ENCODE measurements at places on chromosomes 1 and 21.

- DNase-seq: peak; percentile 27
Measured at GRCh38 chr1:233304489-233305102, 9.1 kb upstream of the PCNX2 start.

DNA sequence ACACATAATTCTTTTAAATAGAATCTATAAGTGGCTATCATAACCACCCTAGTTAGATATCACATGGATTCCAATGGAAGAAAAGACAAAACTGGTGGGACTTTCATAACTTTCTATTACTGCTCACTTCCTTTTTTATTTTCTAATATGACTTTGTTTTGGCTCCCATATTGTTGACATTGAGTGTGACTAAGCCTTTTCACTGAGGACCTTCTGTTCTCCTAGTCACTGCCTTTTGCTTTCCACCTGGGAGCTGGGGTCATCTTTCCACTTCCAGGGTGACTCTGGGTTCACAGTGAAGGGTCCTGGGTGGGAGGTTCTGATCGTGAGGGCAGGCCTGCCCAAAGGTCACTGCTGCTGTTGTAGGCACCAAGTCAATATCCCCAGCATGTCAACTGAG lies 275.8 kb downstream of the TGFB2 start:
- DNase-seq: no peak

DNA sequence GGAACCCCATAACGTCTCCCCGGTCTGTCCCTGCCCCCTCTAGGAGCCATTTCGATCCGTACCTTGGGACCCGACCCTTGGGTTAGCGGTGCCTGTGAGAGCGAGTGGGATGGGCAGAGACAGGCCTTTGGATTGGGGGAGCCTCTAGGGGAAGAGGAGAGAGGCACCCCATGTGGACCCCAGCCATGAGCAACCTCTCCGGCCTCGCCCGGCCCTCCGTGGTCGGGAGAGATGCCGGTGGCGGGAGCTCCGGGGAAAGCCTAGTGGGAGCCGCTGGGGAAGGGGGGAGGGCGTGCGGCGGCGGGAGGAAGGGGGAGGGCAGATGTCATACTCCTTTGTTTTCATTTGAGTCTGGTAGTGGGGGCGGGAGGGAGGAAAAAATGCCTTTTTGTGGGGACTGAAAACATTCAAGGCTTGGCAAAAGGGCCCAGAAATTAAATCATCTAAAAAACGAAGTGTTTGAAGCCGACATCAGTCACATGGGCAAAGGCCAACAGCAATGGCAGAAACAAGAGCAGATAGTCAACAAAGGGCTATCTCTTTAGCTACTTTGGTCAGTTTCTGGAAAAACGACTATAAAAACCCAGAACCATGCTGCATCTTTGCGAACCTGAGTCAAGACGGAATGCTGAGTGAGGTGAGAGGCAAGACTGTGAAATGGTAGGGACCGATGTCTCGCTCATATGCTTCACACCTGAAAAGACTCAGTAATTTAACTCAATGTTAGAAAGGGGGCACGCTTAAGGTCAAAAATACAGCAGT lies 758 bp downstream of the PTBP2 start:
- DNase-seq: peak; percentile 85

DNA sequence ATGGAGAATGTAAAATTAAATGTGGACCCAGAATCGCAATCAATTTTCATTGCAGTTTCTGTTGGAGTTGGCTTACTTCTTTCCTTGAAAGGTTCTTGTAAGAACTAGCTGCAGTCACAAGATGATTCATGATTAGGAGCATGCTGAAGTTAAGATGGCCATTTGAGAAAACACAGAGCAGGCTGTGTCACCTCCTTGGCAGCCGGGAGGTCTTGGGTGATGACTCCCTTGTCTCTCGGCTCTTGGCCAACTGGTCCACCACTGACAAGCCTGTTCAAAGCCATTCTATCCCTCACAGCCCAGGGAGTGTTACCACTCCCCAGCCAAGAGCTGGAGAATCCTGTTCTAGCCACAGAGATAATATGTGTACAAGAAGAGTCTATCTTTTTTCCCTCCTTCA lies 40.6 kb downstream of the OPTC start:
- DNase-seq: peak; percentile 89

DNA sequence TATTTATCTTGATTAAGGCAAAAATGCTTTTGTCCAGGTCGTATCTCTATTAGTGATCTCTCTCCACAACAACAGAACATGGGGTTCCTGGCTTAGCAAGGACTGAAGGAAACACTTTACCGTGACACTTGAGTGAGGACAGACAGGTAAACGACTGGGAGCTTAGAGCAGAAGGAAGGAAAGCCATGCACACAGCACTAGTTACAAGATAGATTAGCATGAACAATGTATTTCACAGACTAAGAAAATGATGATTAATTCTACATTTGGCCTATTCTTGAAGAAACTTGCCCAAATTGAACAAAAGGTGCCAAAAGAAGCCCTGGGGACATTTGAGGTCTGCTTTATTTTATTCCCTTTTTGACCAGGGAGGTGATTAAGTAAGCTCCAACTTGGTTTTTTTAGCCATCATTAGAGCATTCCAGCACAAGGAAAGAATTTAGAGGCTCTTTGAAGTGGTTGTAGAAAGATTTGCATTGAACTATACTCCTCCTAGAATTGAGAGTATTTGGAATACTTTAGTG lies 248.5 kb downstream of the USP25 start:
- peak; percentile 23 for DNase-seq

- DNase-seq: no peak
Measured at GRCh38 chr1:55600242-55600641, 385.1 kb upstream of the USP24 start.

GRCh38 chr1:209106237-209106741 lies 477.2 kb upstream of the CAMK1G start:
- peak; percentile 32 for DNase-seq

GRCh38 chr1:159856576-159856975 lies 5.9 kb downstream of the VSIG8 start:
- DNase-seq: no peak

GRCh38 chr1:16112596-16113555 lies 39.4 kb upstream of the FAM131C start:
- peak; percentile 59 for DNase-seq

- DNase-seq: no peak
Measured at GRCh38 chr1:168298446-168298845, 17.8 kb downstream of the TBX19 start.

- DNase-seq: no peak
Measured at GRCh38 chr1:177511036-177511435, 340.3 kb downstream of the BRINP2 start.

GRCh38 chr1:94026619-94027380 lies 94.1 kb downstream of the ABCA4 start:
- no peak for DNase-seq

DNA sequence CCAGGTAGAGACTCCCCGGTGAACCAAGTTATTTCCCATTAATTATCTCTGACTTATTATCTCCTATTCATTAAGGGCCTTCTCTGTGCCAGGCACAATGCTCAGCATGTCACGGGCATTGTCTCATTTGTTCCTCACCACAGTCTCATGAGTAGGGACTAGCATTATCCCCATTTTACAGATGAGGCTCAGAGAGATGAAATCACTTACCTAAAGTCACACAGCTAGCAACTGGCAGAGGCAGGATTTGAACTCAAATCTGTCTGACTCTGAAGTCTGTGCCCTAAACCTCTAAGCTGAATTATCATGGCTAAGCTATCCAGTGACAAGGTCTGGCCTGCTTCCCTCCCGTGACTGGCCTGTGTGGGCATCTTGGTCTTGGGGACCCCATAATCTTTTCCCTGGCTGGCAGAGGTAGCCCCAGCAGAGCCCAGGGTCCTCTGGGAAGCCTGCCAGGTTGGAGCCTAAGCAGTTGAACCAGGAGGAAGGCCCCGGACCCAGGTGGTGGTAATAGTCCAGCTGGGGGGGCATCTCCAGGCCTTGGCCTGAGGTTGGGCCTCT lies 4.5 kb downstream of the MAP7D1 start:
- DNase-seq: no peak

- no peak for DNase-seq
Measured at GRCh38 chr21:15730484-15731242, 881 bp downstream of the USP25 start.

GRCh38 chr21:33881689-33882440 lies 33.7 kb downstream of the ATP5PO start:
- DNase-seq: no peak

- no peak for DNase-seq
Measured at GRCh38 chr1:227942021-227942715, 5.6 kb downstream of the WNT9A start.

GRCh38 chr1:164261691-164262240 lies 297.2 kb upstream of the PBX1 start:
- DNase-seq: no peak

DNA sequence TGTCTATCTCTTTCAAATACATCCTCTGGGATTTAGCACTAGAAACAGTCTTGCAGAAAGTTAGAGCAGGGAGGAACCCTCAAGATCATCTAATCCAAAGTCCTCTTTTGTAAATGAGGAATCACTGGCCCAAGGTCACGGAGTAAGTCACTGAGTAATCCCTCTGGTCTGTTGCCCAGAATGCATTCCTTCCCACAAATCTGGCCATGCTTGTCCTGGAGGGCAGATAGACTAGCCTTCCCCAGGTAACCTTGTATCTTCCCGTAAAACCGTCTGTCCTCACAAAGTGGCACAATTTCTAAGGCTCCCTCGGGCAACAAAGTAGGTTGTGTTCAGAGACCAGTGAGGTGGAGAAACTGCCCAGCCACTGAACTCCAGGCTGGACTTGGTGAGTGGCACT lies 46.2 kb downstream of the DDR2 start:
- DNase-seq: peak; percentile 65

DNA sequence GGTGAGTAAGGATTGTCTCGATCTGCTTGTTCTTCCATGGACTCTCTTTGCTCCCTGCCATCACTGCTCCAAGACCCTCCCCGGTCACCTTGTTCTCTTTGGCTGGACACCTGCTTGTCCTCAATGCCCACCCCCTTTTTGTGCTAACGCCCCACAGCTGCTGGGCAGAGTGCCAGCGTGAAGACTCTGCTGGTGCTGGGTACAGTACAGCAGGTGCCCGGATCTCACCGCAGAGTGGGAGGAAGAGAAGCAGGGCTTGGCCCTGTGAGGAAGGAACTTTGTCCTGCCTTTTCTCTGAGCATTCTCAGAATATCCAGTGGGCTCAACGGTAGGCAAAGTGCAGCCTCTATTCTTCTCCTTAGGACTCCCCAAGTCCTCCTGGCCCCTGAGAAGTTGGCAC lies 90.1 kb downstream of the PLXNA2 start:
- DNase-seq: no peak

Measured in AG20443 (cell line).